ENCODE measurements at places on chromosomes 12 and 14.

GRCh38 chr12:113142173-113142885 is 6.8 kb upstream of the RASAL1 start:
- no peak for DNase-seq

GRCh38 chr14:93926245-93926872 is 785 bp upstream of the FAM181A start:
- no peak for DNase-seq

DNA sequence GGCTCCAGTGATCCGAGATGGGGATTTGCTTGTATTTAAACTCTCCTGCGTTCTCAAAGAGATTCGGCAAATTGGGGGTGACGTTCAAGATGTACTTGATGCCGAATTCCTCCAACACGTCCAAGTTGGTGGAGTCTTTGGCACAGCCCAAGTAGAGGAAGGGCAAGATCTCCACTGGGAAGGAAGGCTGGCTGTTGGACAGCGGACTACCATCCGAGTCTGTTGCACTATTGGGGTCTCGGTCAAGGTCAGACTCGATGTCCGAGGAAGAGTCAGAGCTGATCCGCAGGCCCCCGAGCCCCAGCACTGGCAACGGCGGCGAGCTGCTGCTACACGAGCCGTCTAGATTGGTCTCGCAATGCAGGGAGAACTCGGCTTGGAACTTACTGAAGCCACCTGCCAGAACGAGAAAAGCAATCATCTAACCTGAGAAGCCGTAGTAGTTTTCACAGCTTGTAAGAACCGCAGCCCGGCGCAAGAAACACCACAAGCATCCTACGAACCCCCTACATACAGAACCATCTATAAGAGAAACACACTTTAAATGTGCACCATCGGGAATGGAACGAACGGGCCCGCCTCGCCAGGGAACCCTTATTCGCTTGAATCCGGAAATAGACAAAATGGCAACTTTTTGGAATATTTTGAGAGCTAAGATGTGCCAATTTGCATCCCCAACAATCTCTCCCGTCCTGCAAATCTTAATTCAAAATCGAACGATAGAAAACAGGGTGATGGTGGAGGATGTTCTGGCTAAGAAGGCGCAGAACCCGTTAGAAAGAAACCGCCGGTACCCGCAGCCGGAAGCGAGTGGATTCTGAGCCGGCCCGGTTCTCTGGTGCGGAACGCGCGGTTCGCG is 1.4 kb downstream of the DUSP6 start:
- peak; percentile 44 for DNase-seq

GRCh38 chr14:94748667-94749347 is 21.1 kb downstream of the GSC start:
- peak; percentile 51 for DNase-seq

DNA sequence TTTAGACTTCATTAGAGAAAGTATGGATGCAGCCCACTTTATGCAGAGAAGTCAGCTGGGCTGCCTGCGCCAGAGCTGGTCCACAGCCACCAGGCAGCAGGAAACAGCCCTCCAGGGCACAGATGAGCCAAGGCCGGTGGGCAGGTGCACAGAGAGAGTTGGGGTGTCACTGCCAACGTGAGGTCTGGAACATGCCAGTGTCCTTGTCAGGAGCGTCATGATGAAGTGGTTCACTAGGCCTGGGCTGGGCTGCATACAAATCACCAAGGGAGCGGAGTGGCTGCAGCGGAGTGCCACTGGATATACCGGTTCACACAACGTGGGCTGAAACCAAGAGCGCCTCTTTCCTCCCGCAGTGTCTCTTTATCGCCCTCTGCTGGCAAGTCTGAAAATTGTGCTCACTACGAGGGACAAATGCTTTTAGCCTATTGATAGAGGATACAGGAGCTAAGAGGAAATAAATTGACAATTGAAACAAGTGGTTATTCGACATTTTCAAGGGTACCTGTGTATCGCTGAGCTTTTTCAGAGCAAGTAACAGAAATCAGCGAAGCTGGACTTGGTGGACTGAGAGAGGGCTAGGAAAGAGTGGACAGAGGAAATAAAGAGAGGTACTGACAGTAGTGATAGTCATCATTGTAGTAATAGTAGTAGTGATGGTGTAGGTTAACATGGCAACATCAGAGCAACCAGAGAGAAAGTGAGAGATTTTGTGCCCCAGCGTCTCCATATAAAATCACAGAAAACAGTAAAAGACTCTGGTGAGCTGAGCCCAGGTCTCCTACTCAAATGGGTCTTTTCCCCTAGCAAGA is 52.0 kb upstream of the ITPR2 start:
- DNase-seq, result peak; percentile 86

DNA sequence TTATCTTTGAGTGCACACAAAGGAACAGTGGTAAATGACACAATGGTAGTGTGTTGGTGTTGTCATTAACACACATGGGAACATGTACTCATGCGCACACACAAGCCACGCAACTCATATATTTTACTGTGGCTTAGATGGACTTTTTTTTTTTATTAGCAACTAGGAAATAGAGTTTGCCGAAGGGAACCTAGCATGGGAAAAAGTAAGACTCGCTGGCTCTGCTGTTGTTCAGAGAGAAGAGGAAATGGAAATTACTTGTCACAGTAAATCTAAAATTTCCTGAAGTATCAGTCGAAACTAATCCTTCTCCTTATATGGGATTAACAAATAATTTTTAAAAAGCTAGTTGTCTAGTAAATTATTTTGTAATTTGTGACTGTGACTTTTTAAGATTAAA is 33.7 kb upstream of the IL22 start:
- no peak for DNase-seq

- peak; percentile 68 for DNase-seq
Observed at GRCh38 chr12:10235761-10236631, 23.3 kb downstream of the GABARAPL1 start.

DNA sequence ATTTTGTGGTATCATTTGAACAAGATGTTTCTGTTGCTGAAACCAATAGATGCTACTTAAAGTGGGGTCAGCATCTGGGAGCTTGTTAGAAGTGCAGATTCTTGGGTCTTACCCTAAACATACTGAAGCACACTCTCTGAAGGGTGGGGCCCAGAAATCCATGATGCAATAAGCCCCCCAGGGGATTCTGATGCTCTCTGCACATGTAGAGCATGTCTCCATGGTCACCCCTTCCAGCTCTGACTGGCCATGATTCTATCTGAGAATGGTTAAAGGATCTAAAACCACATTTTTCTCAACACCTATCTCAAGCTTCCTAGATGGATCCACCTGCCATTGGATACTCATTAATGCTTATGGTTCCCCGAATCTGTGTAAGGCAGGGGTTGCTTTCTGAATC is 20.4 kb downstream of the JDP2 start:
- DNase-seq, result no peak

GRCh38 chr12:131892711-131893604 is 1.5 kb upstream of the ULK1 start:
- no peak for DNase-seq

DNA sequence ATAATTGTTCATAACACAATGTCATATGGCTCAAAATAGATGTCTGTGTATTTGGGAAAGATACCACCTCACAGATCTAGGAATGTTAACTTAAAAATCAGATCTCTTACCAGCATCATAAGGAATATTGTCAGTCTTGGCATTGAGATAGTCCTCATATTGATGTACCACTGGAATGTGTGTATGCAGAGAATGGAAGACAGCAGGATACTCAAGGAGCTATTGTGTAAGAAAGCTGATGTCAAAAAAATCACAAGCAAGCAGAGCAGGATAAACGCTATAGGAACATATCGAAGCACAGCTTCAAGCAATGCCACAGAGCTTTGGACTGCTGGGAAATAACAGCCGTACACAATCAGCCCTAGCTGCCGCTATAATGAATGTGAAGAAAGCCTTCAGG is 45.1 kb upstream of the GRIN2B start:
- no peak for DNase-seq

- no peak for DNase-seq
Observed at GRCh38 chr14:64235652-64236640, 58.2 kb downstream of the ESR2 start.

Measured in stimulated activated CD8-positive, alpha-beta memory T cell treated with anti-CD3 and anti-CD28 coated beads, Interleukin-4, amount 100 ng/mL, for 48 hours (primary cell).